ENCODE measurements at places on chromosomes 7 and 10.
A peak's percentile ranks its signal among the peaks of the same experiment; 100 is the strongest.

- peak; percentile 78 for DNase-seq
Observed at GRCh38 chr10:62681211-62681940, 123.1 kb upstream of the ADO start.

- no peak for DNase-seq
Observed at GRCh38 chr10:117514971-117515370, 27.6 kb upstream of the EMX2 start.

GRCh38 chr10:6473430-6473829 is 106.6 kb downstream of the PRKCQ start:
- DNase-seq, result peak; percentile 61

DNA sequence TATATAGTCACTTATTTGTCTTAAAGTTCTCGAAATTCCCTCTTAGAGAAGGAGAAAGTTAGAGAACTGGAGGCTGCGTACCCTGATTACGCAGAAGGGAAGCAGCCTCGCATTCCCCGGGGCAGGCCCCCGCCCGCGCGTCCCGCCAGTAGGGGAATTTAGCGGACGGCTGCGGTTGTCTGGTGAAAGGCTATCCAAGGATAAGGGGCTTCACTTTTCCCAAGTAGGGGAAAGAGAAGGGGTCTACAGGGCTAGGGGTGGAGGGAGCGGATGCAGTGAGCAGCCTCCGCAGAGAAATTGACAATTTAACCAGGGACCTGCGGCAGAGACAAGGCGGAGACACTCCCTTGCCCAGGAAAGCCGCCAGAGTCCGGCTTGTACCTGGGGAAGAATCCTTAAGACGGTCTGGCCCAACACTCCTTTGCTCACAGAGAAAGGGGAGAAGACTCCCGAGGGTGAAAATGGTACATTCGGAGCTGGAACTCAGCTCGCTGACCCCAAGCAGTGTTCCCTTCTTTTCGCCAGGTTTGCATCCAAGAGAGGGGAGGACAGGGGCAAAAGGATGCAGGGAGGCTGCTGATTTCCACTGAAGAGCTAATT is 994 bp upstream of the MAGI2 start:
- no peak for DNase-seq

GRCh38 chr7:39674406-39674805 is 51.0 kb downstream of the RALA start:
- DNase-seq, result no peak

- DNase-seq, result no peak
Observed at GRCh38 chr7:16098058-16098457, 323.3 kb downstream of the CRPPA start.

DNA sequence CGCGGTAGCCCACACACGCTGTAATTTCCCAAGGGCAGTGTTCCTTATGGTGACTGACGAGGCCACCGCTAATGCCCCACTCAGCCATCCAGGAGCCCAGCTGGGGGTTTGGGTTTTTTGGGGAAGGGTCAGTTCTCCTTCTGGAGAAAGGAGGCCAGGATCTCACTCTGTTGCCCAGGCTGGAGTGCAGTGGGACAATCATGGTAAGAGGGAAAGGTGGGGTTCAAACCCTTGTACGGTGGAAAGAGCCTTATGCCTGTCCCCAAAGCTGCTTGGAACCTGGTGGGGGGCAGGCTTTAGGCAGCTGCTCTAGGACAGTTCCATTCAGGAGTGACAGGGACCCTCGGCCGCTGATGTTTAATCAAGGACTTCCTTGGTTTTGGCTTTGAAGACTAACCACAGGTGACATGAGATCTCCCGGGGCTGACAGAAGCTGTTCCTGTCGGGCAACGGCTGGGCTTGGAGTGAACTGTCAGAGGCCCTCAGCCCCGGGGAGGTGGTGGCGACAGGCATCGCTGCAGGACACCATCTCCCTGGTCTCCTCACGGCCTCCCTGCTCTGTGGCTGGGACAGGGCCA is 84.5 kb downstream of the CARD11 start:
- DNase-seq, result no peak

- DNase-seq, result no peak
Observed at GRCh38 chr10:21363731-21364104, 161.8 kb downstream of the SKIDA1 start.

GRCh38 chr7:123864966-123865365 is 20.0 kb downstream of the HYAL4 start:
- no peak for DNase-seq

DNA sequence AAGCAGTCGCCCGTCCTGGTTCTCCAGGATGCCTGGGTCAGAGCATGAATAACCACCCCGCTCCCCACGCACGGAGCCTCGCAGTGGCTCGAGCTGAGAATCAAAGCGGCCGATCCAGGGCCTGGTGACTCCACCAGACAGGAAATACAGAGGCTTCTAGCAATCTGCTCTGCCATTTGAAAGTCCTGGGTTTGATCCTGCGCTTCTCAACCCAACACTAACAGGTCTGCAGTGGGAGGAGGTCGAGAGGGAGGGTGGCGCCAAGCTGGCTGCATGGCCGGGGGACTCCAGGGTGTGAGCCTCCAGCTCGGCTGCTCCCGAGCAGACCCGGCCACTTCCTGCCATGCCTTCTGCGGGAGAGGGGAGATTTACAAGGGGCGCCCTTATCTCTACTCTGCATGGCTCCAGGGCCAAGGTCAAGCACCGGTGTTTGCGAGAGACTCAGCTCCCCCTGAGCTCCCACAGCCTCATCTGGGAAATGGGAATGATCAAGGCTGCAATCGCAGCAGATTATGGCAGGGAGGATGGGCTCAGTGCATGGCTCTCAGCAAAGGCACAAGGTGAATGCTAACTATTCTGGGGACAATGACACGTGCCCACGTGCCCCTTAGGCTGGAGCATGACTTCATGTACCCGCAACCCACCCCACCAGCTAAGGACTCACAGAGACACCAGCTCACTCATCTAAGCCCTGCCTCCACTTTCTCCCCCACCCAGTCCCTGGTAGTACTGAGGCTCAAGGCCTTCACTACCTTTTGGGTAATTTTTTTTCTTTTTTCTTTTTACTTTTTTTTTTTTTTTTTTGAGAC is 73.9 kb upstream of the TNRC18 start:
- no peak for DNase-seq

DNA sequence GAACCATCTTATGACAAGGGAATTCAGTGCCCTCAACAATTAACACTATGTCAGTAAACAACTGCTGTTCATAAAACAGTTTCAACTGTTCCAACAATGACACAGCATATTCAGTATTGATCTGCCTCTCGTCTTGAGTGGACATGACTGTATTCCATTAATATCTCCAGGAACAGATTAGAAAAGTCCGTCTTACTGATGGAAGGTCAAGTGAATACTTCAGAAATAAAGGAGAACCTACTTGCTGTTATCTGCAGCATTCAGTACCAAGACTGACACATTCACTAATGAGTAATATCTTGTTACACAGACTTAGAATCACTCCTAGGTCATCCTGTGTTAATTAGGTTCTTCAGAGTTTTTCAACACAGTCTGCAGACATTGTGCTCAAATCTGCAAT is 12.1 kb downstream of the KBTBD2 start:
- DNase-seq, result no peak

GRCh38 chr7:901388-902154 is 25.2 kb downstream of the GET4 start:
- no peak for DNase-seq

- DNase-seq, result no peak
Observed at GRCh38 chr10:51960494-51960895, 261.1 kb upstream of the CSTF2T start.

GRCh38 chr10:122232769-122233168 is 38.3 kb upstream of the BTBD16 start:
- no peak for DNase-seq

DNA sequence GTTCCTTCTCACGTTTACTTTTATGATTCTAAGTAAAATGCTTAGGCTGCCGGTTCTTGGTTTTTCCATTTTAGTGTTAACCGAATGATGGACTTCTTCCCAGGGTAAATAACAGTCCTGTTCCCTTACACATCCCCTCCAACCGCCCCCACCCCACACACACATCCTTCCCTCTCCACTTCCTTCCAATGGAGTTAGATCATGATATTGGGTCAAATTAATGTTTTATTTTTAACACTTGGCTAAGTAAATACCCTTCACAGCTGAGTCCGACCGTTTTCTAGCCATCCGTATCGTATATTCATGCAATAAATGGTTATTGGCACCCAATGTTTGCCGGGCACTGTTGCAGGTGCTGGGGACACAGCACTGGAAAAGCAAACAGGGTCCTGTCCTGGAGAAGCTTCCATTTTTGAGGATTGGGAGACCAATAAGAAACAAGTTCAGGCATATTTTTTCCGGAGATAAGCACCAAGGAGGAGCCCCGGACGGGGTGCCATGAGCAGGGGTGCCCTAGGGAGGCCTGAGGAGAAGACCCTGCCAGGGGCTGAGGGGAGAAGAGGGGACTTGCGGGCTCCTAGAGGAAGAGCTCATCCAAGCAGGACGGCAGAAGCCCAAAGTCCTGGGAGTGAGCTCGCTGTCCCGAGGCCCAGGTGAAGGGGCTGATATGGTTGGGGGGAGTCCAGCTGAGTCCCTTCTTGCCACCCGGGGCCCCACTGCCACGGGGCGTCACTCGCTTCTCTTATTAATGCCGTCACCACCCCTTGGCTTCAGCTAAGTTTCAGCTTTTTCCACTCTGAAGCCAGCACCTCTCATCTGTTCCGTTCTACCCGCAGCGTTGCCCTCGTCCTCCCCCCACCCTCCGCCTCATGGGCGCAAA is 126.0 kb upstream of the RET start:
- DNase-seq, result no peak

DNA sequence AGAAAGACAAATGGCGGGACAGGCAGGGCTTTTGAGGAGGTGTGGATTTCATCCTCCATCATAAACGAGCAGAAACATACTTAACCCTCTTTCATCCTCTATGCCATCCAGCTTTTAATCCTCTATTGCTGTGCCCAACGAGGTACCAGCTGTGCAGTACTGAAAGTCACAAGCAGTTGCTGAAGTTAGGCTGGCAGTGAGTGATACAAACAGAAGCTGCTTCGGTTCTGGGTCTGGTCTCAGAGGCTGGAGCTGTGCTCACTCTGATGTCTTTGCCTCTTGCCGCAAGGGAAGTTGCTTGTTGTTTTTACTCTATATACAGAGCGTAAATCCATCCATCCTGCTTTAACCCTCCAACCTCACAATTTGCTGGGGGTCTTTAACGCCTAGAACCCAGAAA is 235.2 kb downstream of the CELF2 start:
- DNase-seq, result no peak

GRCh38 chr7:876972-877311 is 588 bp downstream of the GET4 start:
- no peak for DNase-seq
